Spleen (tissue), 13 donors: ENCODE measurements at places on chromosomes 2 and 18.

DNA sequence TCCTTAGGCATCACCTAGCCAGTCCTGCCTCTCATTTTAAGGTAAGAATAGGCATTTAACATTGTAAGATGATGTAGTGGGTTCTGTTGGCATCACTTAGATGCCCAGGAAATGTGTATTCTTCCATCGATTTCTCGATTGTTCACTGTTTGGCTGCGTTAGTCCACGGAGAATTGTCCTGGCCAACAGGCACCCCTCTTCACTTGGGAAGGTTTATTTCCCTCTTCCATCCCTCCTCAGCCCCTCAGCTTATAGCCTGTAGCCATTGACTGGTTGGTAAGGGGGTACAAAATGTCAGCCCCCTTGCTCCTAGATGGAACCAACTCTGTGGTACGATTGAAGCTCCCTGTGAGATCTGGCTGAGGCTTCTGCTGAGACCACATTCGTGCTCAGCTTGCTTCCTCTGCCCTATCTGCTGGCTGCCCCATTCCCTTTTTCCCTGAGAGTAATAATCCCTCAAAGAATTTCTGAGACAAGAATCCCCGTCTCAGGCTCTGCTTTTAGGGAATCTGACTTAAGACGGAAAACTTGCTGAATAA lies 43.4 kb downstream of the PLEKHA3 start:
- DNase-seq, result no peak

GRCh38 chr2:10533811-10534321 lies 85.7 kb upstream of the ODC1 start:
- DNase-seq, result peak; percentile 47

DNA sequence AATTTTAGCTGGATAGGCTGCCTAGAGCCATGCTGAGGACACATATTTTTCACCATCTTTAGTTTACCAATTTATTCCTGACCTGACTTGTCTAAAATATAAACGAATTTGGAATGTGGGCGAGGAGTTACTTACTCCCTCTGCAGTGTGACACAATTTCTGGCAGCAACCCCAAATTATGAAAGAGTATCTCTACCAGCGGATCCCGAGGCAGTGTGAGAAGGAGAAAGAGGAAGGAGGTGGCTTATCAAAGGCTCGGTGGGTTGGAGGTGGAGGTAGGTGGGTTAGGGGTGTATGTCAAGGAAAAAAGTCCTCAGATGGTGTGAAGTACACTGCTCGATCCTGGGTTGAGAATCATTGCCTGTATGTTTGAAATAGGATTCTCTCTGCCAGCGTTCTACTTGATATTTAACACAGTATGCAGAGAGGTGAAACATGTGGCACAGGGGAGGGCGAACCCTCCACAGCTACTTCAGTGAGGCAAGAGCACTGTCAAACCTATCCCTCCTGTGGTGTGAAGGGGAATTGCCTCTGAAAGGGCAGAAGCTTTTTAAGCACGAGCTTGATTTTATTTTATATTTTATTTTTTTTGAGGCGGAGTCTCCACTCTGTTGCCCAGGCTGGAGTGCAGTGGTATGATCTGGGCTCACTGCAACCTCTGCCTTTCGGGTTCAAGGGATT lies 76.0 kb downstream of the RFTN2 start:
- no peak for DNase-seq

- DNase-seq, result no peak
Measured at GRCh38 chr2:105313877-105314276, 15.7 kb downstream of the TGFBRAP1 start.
